ENCODE measurements at places on chromosomes 11 and 22.

DNA sequence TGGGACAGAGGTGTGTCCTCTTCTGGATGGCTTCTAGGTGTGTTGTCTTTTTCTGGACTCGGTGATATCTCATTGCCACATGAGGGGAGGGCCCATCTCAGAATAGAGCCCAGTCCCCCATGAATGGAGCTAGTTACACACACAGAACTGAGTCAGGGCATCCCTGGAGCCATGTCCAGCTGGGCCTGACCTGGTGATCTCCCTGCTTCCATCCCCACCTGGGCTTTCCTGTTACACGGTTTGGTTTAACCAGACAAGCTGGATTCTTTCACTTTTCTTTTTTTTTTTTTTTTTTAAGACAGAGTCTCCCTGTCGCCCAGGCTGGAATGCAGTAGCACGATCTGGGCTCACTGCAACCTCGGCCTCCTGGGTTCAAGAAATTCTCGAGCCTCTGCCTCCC lies 6.1 kb upstream of the A4GALT start:
- DNase-seq, result no peak

- DNase-seq, result no peak
Measured at GRCh38 chr22:43302531-43303041, 40.6 kb downstream of the SCUBE1 start.

- no peak for DNase-seq
Measured at GRCh38 chr11:48184452-48184851, 32.2 kb upstream of the OR4B1 start.

GRCh38 chr11:120337355-120338106 lies 1.3 kb downstream of the ARHGEF12 start:
- no peak for DNase-seq

- no peak for DNase-seq
Measured at GRCh38 chr11:115221461-115222069, 282.6 kb downstream of the CADM1 start.

DNA sequence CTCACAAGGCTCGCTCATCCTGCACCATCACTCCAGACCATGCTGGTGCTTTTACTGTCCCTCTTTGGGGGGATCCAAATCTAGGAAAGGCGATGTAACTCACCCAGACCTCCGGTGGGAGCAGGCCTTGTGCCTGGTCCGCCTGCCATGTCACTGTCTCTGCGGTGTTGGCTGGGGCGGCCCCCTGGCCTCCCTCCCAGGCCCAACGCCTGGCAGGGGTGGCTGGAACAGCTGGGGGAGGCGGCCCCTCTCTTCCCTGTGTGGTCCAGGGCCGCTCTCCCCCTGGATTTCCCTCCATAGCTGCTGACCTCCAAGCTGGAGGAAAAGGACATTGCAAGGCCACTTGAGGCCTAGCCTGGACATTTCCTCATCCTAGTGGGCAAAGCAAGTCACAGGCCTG lies 11.1 kb upstream of the MGAT3 start:
- no peak for DNase-seq

GRCh38 chr11:111353776-111354600 lies 25.1 kb downstream of the POU2AF1 start:
- DNase-seq, result no peak

GRCh38 chr22:36253523-36254490 lies 874 bp downstream of the APOL1 start:
- peak; percentile 56 for DNase-seq

GRCh38 chr11:19537803-19538453 lies 174.7 kb upstream of the NAV2 start:
- DNase-seq, result no peak

- no peak for DNase-seq
Measured at GRCh38 chr11:108891909-108892511, 227.1 kb downstream of the DDX10 start.

Measured in activated CD4-positive, alpha-beta T cell treated with anti-CD3 and anti-CD28 coated beads, Interleukin-2, amount 50 U/mL, for 48 hours (primary cell).